ENCODE measurements at places on chromosomes 16 and 17. TPM values are rescaled to one million over a fixed set of nuclear protein-coding genes. Genes with fewer than 3 reads are reported as not detected.

PRR29 gene
- polyA plus RNA-seq, result 1.2 TPM

SGSH gene
- 77.5 TPM for polyA plus RNA-seq

GDPD3 gene
- 18.1 TPM for polyA plus RNA-seq

SLC35G6 gene
- 0.52 TPM for polyA plus RNA-seq

IL17C gene
- polyA plus RNA-seq, result not detected

SLC6A2 gene
- polyA plus RNA-seq, result 0.12 TPM

Measured in large intestine (tissue), 12 donors.